ENCODE measurements at places on chromosomes 6 and 20.

GRCh38 chr6:157080986-157081391, 242.3 kb downstream of the TMEM242 start:
- no peak for DNase-seq

GRCh38 chr6:27553123-27553904, 80.4 kb upstream of the ZNF184 start:
- peak; percentile 59 for DNase-seq

- DNase-seq, result no peak
Observed at GRCh38 chr6:92538926-92539325, 880.4 kb downstream of the EPHA7 start.

GRCh38 chr6:73325656-73326055, 28.4 kb downstream of the DPPA5 start:
- no peak for DNase-seq

DNA sequence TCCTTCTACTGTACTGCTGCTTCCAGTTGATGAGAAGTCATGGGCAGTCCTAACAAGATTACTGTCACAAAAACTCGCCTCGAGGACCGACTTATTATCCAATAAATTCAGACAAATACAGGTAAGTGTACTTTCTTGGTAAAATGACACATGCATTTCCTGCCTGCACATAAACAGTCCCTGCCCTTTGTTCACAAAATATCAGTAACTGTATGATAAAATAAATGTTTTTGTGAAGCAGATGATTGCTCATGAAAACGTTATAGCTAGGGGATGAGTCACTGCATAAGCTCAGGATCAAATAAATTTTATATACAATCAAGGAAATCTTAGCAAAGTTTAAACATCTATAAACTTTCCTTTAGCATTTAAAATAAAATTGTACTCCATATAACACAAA, 164.5 kb upstream of the RIPOR2 start:
- DNase-seq, result no peak

- no peak for DNase-seq
Observed at GRCh38 chr6:170237999-170238740, 52.7 kb downstream of the DLL1 start.

- no peak for DNase-seq
Observed at GRCh38 chr6:106011476-106011875, 74.7 kb upstream of the PRDM1 start.

DNA sequence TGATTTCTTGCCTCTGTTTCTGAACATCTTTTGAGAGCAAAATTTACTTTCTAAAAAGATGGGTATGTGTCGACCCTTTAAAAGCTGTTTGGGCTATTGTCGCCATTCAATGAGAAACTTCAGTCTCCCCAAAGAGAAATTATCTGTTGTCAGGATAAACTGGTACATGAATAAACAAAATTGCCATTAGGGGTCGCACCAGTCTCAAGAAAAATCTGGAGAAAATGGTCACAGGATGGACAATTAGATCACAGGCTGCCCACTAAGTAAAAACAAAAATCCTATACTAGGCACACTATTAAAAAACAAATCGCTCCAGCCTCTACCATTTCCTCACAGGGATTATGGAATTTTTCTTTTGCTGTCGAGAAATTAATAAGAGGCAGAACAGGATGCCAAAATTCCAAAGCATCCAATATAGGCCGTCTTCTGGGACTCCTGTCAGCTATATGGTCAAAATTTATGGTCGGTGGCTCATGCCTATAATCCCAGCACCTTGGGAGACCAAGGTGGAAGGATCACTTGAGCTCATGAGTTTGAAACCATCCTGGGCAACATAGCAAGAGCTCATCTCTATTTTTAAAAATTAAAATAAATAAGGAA, 5.5 kb upstream of the HLA-E start:
- peak; percentile 56 for DNase-seq

- no peak for DNase-seq
Observed at GRCh38 chr6:151263967-151264366, 24.2 kb downstream of the AKAP12 start.

- DNase-seq, result no peak
Observed at GRCh38 chr6:79076160-79076559, 1.9 kb downstream of the PHIP start.

GRCh38 chr20:32945710-32946221, 58.5 kb downstream of the SUN5 start:
- peak; percentile 47 for DNase-seq

DNA sequence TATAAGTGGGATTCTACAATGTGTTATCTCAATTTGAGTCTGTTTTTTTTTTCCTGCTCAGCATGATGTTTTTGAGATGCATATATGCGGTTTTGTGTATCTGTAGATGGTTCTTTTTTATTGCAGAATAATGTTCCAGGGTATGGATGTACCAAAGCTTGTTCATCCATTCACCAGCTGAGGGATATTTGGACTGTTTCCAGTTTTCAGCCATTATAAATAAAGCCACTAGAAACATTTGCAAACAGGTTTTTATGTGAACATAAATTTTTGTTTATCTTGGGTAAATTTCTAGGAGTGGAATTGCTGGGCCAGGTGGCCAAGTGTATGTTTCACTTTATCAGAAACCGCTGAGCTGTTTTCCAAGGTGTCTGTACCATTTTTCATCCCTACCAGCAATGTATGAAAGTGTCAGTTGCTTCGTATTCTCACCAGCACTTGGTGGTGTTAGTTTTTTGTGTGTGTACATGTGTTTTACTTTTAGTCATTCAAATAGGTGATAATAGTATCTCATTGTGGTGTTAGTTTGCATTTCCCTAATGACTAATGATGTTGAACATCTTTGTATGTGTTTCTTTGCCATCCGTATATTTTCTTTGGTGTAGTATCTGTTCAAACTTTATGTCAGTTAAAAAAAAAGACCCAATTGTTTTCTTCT, 124.2 kb downstream of the CEBPB start:
- no peak for DNase-seq

DNA sequence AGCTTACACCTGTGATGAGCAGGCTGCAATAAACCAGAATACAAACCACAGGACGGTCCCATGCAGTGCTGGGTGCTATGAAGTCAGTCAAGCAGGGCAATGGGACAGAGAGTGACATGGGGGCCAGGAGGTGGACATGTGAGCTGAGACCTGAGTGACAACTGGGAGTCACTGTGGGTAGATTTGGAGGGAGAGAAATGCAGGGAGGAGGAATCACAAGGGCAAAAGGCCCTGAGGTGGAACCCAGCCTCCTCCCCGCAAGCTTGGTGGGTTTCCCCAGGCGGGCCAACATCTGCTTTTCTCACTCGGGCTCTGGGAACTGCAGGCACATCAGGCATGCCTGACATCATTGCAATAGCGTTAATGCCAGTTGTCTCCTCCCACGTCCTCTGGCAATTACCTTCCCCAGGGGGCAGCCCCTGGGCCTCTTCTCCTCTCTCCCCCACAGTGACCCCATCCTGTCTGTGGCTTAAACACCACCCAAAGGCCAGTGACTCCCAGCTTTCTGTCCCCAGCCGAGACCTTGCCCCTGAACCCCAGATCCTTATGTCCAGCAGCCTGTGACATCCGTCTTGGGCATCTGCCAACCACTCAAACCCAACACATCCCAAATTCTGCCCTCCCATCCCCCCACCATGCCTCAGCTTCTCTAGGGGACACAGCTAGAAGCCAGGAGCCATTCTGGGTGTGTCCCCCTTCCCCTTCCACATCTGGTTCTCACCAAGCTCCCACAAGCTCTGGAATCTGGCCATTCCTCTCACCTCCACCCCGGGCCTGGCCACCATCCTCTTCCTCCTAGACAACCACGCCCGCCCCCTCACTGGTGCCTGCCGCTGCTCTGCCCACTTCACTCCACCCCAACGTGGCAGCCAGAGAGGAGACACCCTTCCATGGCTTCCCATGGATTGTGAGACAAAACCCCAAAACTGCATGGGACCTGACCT, 28.2 kb downstream of the PDRG1 start:
- peak; percentile 20 for DNase-seq

- DNase-seq, result no peak
Observed at GRCh38 chr20:34083781-34084180, 28.3 kb downstream of the EIF2S2 start.

Data from HTR-8/SVneo (cell line).